ENCODE measurements at places on chromosomes 2 and 18. TPM values are rescaled to one million over a fixed set of nuclear protein-coding genes. Genes with fewer than 3 reads are reported as not detected.

EFEMP1 gene
- 16.2 TPM for total RNA-seq

DNA sequence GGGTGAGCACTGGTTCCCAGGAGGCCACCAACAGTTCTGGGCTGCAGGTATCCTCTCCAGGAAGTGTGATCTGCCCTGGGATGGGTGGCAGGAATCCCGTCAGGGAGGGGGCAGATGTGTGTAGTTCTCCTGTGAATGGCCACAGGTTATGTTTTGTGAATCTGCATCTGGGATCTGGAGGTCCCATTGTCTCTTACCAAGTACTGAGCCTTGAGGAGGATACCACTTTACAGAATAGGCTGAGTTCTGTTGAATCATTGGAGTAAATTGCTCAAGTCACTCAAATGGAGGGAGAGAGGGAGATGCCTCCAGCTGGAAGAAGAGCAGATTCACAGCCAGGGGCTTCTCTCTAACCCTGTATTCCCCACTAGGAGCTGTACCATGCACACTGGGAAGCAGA, 168.2 kb downstream of the ANKRD30B start:
- no peak overlapping the region for H3K4me3 ChIP-seq
- no peak overlapping the region for H3K27ac ChIP-seq
- H3K27me3 ChIP-seq, result no peaks in the 10 kb centered on the region
- H3K36me3 ChIP-seq, result no peaks in the 10 kb centered on the region
- H3K4me1 ChIP-seq, result no peaks in the 10 kb centered on the region

GRCh38 chr2:2564300-2565078, 233.4 kb upstream of the MYT1L start:
- no peaks in the 10 kb centered on the region for H3K27me3 ChIP-seq
- H3K27ac ChIP-seq, result no peak overlapping the region
- no peaks in the 10 kb centered on the region for H3K4me1 ChIP-seq
- no peak overlapping the region for H3K4me3 ChIP-seq
- no peaks in the 10 kb centered on the region for H3K36me3 ChIP-seq
- DNase-seq, result no peak

LYG2 gene
- total RNA-seq, result not detected

CMPK2 gene
- 3.6 TPM for total RNA-seq

- no peak for DNase-seq
- no peaks in the 10 kb centered on the region for H3K27me3 ChIP-seq
- no peaks in the 10 kb centered on the region for H3K4me1 ChIP-seq
- no peak overlapping the region for H3K27ac ChIP-seq
- H3K4me3 ChIP-seq, result no peak overlapping the region
Observed at GRCh38 chr2:200470230-200470629, 39.6 kb downstream of the KCTD18 start.

DNA sequence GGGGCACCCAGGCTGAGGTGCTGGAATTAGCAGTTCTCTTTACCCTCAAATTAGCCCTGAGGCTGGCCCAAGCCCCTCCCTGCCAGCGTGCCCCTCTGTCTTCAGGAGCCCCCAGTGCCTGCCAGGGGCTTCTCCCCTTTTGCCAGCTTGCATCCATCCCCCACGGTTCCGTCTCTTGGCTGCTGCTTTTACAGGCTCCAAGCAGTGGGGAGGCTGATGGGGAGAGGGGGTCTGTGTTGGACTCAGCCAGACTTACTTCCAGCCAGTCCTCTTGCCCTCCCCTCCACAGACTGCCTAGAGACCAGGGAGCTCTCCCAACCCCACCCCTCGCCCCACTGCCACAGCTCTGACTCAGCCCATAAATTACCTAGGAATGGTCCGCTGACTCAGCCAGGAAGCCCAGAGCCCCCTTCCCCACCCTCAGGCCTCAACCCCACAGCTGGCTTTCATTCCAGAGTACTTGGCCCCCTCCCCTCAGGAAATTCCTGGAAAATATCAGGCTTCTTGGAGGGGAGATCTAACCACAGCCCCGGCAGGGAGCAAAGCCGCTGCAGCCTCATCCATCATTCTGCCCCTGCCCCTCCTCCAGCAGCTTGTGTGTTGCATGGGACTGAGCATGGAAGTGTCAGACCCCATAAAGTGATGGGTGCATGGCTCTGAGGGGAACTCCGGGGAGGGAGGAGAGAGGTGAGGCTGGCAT, 184.6 kb downstream of the ZFP36L2 start:
- H3K27me3 ChIP-seq, result no peaks in the 10 kb centered on the region
- H3K36me3 ChIP-seq, result no peaks in the 10 kb centered on the region
- H3K27ac ChIP-seq, result no peak overlapping the region
- no peak overlapping the region for H3K4me3 ChIP-seq
- no peak for DNase-seq
- H3K4me1 ChIP-seq, result no peaks in the 10 kb centered on the region

ATP6V1B1 gene
- not detected for total RNA-seq

SLC39A10 gene
- 12.8 TPM for total RNA-seq

GRCh38 chr2:237857791-237858190, 1.6 kb upstream of the RAMP1 start:
- H3K4me1 ChIP-seq, result no peaks in the 10 kb centered on the region
- no peak overlapping the region for H3K4me3 ChIP-seq

- no peak overlapping the region for H3K27ac ChIP-seq
- no peaks in the 10 kb centered on the region for H3K4me1 ChIP-seq
- no peak for DNase-seq
Observed at GRCh38 chr2:72132981-72133720, 14.5 kb downstream of the CYP26B1 start.

DNA sequence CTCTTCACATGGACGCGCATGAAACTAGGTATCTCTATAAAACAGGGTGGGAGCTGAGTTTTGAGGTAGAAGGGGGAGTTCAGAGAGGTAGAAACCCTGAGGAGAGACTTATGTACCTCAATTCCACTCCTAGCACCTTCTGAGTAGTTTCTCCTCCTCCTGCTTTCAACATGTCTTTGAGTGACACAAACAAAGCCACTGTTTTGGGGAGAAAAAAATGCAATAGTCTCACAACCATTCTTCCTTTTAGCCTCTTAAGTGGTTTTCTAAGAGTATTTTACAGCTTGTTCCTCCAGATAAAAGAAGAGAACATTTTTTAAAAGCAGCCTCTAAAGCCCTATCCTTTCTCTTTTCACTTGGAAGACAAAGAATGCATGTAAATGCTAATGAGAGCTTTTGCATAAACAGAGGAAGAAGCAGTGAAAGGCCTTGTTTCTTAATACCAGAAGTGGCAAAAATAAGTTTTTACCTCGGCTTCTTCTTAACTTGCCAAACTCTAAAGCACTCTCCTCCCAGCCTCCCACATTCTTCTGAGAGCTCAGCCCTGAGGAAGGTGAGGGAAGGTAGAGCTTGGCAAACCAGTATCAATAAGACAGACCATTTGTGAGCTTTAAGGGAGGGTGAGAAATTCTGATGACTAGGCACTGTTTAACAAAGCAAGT, 1304.4 kb upstream of the ACVR2A start:
- no peak overlapping the region for H3K27ac ChIP-seq
- H3K4me3 ChIP-seq, result no peak overlapping the region
- DNase-seq, result no peak
- no peaks in the 10 kb centered on the region for H3K4me1 ChIP-seq

DNA sequence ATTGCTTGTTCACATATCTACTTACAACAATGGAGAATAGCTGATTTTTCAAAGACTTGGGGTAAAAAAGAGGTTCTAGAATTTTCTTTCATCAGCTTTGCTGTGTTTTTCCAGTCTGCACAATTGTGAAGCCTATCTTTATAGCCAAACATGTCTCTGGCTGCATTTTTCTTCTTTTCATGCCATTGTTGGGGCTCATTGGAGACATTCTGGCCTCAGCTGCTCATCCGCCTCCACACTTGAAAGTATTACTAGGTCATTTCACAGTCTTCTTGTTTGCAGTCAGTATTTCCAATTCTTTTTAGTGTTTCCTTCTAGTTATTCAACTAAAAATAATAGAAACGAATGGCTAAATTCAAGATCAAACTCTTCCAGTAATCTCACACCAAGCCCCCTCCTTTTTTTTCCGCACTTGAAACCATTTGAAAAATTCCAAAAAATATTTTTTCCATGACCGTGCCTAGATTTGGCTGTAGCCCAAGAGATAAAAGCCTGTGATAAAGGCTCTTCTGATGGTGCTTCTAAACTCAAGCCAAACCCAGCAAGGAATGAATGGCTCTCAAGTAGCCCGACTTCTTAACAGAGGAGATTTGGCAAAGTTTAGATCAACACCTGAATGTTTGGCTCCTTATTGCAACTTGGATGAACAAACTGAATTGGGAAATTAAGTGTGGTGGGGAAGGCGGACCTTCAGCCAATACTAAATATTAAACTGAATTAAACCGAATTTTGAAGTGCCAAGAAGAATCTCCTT, 103.4 kb downstream of the NRP2 start:
- no peaks in the 10 kb centered on the region for H3K4me1 ChIP-seq
- no peaks in the 10 kb centered on the region for H3K27me3 ChIP-seq
- no peak overlapping the region for H3K4me3 ChIP-seq
- no peak overlapping the region for H3K27ac ChIP-seq
- no peak for DNase-seq

GRCh38 chr2:223712642-223713041, 110.5 kb upstream of the SCG2 start:
- H3K4me3 ChIP-seq, result no peak overlapping the region
- no peaks in the 10 kb centered on the region for H3K4me1 ChIP-seq
- no peaks in the 10 kb centered on the region for H3K36me3 ChIP-seq
- H3K27ac ChIP-seq, result no peak overlapping the region

EGR4 gene
- not detected for total RNA-seq

DNA sequence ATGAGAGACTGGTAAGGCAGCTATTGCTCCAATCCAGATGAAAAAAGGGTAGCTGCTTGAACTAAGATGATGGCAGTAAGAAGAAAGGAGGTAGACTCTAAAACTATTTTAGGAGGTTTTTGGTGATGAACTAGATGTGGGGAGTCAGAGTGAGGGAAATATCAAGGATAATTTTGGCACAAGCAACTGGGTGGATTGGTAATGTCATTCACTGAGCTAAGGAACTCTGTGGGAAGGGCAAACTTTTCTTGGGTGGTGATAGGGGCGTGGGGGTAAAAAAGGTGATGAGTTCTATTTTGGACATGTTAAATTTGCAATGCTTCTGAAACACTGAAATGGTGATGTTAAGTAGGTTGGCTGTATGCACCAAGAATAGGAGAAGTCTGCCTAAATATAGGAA, 19.3 kb downstream of the PAIP2B start:
- H3K27ac ChIP-seq, result no peak overlapping the region
- no peaks in the 10 kb centered on the region for H3K4me1 ChIP-seq
- no peak overlapping the region for H3K4me3 ChIP-seq
- H3K36me3 ChIP-seq, result no peaks in the 10 kb centered on the region
- no peaks in the 10 kb centered on the region for H3K27me3 ChIP-seq

DNA sequence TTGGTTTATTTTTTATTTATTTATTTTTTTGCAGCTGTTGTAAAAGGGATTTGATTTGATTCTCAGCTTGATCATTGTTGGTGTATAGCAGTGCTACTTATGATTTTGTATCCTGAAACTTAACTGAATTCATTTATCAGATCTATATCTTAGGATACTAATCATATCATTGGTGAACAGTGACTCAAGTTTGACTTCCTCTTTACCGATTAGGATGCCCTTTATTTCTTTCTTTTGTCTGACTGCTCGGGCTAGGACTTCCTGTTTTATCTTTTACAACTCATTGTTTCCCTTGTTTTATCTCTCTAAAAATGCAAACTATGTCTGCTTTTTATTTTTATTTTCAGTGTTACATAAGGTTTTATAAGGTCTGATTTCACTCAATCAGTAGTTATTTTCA, 23.6 kb downstream of the SP100 start:
- H3K36me3 ChIP-seq, result no peaks in the 10 kb centered on the region
- no peaks in the 10 kb centered on the region for H3K27me3 ChIP-seq
- DNase-seq, result no peak
- H3K4me1 ChIP-seq, result no peaks in the 10 kb centered on the region
- H3K27ac ChIP-seq, result no peak overlapping the region

IL1RL2 gene
- total RNA-seq, result 1.9 TPM

DNA sequence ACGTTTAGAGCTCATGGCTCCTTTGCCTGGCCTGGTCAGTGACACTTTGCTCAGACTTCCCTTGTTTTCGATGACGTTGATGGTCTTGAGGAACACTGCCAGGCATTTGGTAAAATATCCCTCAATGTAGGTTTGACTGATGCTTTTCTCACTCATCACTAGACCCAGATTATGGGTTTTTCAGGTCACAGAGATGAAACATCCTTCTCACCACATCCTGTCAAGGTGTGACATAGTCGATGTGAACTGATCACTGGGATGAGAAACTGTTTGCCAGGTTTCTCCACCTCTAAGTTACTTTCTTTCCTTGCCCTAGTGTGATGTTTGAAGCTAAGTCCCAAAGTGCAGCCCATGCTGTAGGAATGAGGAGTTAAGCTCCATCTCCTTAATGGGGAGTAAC, 81.5 kb downstream of the AFF3 start:
- DNase-seq, result no peak
- no peaks in the 10 kb centered on the region for H3K27me3 ChIP-seq
- H3K27ac ChIP-seq, result no peak overlapping the region
- no peak overlapping the region for H3K4me3 ChIP-seq

DNA sequence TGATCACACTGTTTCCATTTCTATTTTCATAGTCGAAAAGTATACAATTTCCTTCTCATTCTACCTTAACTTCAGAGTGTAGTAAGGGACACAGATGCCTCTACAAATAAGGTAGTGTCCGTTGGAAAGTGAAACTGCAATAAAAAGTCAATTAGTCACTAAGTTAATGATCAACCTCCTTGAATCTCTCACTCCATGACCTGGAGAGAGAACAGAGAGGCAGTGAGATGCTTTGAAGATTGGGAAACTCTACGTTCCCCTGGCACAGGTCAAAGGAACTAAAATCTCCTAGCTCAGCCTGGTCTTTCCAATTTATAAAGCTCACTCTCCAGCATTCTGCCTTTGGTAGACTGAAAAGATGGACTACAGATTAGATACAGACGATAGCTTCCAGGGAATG, 153.8 kb upstream of the ACAA2 start:
- peak overlapping the region; percentile 76 for H3K27ac ChIP-seq
- no peaks in the 10 kb centered on the region for H3K27me3 ChIP-seq
- H3K36me3 ChIP-seq, result no peaks in the 10 kb centered on the region
- DNase-seq, result no peak

DNA sequence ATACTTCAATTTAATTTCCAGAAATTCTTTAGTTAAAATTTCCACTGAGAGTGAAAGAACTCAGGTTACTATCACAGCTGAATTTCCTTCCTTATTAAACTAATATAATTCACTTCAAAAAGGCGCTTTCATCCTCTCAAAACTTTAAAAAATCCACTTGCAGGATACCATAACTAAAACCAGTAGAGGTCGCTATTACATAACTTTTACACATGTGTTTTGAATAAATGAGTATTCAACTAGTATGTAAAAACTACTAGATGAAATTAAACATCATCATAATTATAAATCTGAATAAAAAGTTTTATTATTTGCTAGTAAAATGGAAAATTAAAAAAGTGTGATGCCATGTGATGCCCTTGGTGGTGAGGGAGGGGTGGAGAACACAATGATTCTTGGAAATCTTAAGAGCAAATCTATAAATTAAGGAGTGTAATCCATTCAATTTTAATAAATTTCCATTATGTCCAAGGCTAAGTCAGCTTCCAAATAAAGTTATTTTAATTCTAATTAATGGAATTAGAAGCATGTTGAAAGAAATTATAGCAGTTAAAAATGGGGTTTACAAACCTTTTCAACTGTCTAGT, 61.4 kb downstream of the SOS1 start:
- no peak for DNase-seq
- no peaks in the 10 kb centered on the region for H3K4me1 ChIP-seq
- no peak overlapping the region for H3K4me3 ChIP-seq
- no peaks in the 10 kb centered on the region for H3K27me3 ChIP-seq
- no peak overlapping the region for H3K27ac ChIP-seq

SH3BP4 gene
- total RNA-seq, result 44.4 TPM

Data from colonic mucosa (tissue), 4 donors.